ENCODE measurements at places on chromosomes 12 and 14.

GRCh38 chr14:106417224-106418049 is 891.1 kb downstream of the TMEM121 start:
- peak; percentile 82 for DNase-seq

GRCh38 chr12:27875677-27876076 is 95.6 kb upstream of the MANSC4 start:
- no peak for DNase-seq

DNA sequence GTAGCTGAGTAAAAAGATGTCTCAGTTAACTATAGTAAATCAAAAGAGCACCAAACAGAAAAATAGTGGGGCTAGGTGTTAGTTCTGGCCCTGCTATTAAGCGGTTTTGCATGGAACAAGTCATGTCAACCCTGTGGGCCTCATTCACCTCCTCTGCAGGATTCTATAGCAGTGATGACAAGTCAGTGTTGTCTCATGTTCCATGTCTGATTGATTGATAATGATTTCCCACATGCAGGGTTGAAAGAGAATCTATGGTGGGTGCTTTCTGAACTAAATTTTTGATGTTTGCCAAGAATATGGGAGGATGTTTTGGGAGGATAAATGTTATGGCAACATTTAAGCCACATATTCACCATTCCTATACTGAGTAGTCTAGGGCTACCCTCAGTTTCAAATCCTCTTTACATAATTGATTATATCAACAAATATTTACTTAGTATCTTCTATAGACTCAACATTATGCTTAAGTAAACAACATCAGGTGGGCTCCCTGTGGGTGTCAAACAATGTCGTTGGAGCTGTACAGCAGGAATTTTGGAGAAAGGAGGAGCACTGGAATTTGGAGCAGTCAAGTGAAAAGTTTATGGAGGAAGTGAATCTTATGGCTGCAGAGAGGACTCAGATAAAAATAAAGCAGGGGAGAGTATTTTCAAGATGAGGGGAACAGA is 48.6 kb downstream of the IRAK3 start:
- no peak for DNase-seq

GRCh38 chr14:75628816-75629215 is 31.9 kb downstream of the ERG28 start:
- DNase-seq = no peak

DNA sequence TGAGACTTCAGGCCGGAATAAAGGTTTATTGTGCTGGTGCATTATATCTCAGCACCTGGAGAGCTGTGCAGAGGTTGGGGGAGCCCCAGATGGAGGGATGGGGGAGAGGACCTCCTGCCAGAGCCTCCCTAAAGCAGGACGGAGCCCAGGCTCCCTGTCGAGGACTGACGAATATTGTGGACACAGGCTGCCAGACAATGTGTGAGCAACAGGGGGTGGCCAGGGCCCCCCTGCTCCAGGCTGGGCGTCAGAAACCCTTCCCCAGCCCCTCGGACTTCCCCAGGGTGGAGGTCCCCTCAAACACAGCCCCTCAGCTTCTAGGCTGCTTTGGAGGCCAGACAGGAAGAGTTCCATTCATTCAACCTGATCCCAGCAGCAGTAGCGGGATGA is 8.0 kb downstream of the TMEM119 start:
- no peak for DNase-seq

DNA sequence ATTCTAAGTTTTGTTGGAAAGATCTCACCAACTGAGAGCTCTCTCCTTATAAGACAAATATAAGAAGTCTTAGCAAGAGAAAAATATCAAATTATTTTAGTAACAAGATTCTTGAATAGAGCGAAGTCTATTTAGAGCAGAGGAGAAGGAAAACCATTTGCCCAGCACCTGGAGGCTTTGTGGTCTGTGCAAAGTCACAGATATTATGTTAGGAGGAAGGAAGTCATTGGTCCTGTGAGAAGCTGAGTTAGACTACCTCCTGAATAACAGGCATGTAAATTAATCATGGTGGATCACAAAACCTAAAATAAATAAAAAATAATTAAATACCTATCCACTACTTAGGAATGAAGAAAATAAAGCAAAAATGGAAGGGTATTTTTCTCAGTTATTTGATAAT is 38.4 kb upstream of the ATXN7L3B start:
- no peak for DNase-seq

GRCh38 chr12:29429999-29430715 is 49.2 kb upstream of the ERGIC2 start:
- DNase-seq = no peak

DNA sequence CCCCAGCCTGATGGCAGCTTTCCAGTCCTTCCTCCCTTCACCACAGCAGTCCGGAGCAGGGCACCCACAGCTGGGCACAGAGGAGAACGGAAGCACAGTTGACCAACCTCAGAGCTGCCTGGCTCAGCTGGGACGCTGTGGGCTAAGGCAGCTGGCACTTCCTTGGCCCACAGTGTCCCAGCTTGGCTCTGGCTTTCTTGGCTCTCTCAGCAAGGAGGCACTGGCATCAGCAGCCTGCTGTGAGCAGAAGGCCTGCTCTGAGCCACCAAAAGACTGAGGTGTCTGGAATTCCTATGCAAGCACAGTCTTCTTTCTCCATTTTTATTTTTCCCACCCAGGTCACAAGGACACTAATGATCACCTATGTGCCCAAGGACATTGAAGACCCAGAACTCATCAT is 32.6 kb downstream of the NGB start:
- DNase-seq = no peak

GRCh38 chr14:32012062-32012461 is 65.0 kb upstream of the ARHGAP5 start:
- no peak for DNase-seq

DNA sequence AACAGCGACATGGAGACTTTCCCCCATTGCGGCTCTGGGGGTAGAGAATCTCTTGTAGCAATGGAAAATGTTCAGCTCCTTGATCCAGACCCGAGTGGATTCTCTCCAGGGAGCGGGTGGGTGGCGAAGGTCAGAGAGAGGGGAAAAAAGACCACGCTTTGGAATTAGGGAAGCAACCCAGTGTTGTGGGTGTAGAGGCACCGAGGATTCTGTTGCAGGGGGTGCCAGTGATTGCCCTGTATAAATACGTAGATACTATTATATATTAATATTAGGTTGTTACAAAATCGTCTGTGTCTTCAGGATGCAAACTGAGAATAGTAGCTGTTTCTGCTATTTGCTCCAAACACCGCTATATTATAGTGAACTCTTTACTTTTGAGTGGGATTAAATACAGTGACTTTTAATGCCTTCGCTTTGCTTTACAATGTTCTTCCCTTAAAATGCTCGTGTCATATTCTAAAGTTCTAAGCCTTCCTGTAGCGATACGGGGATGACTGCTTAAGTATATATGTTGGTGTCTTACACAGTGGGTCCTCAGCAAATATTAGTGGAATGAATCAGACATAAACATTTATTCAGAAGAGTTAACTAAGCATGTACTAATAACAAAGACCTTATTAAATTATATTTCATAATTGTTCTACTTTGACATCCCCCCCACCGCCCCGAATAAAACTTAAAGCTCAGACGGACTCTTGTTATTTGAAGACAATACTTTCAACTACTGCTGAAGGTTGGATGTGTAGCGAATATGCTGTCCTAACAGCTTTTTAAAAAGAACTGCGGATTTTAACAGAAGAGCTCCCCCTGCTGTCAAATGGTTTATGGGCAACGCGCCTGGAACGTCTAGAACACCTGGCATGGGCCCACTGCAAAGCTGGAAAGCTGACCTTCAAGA is 136.4 kb upstream of the KRAS start:
- DNase-seq = peak; percentile 51

DNA sequence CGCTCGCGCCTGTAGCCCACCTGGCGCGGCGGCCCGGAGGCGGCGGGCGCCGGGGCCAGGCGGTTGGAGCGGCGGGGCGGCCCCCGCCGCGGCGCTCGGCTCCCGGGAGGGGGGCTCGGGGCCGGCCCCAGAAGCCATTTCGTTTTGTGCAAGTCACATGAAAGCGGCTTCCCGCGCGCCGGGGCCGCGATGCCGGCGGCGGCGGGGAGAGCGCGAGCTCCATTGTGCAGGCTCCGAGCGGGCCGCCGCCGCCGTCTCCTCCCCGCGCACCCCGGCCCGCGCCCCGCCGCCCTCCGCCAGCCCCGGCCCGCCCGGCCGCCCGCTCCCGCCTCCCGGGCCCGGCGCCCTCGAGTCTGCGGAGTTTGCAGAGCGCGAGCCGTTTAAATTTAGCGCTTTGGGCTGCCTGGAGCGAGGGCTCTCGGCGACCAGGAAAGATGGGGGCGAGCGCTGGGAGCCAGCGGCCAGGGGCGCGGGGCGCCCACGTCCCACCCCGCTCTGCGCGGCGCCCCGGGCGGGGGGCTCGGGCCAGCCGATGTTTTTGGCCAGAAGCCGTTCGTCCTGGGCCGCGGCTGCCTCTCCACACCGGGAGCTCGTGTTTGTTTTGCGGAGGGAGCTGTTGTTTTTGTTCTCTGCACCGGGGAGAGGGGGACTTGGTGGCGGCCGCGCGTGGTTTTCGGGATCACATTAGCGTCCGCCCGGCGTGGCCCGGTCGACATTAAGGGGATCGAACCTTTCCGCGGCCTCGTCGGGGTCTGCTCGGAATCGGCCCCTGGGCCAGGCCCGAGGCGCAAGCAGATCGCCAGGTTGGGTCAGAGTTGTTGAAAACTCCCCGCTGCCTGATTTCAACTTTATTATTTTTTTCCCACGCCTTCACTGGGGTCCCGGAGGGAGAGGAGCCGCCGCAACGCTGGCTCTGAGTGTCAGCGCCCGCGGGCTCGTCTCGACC is 982 bp downstream of the BCL7A start:
- no peak for DNase-seq

DNA sequence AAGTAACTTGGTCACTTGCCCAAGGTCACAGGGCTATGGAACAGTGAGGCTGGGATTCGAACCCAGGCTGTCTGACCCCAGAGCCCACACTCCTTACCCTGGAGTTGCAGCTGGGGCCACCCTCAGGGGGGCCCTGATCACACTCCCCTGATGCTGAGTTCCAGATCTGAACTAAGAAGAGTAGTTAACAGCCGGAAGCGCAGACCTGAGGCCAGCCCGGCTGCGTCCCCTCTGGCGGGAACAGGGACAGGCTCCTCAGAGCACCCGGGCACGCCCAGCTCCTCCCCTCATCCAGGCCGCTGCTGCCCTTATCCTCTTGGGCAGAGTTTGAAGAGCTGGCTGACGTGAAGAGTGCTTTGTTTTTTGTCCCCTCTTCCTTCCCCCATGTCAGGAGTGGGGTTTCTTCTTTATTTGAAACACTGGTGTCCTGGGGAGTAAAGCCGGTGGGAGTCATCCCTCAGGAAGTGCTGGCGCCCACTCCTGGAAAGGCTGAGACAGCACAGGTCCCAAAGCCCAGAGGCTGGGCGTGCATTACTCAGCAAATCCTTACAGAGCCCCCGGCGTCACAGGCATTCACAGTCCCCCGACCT is 8.7 kb downstream of the PHB2 start:
- DNase-seq = no peak

DNA sequence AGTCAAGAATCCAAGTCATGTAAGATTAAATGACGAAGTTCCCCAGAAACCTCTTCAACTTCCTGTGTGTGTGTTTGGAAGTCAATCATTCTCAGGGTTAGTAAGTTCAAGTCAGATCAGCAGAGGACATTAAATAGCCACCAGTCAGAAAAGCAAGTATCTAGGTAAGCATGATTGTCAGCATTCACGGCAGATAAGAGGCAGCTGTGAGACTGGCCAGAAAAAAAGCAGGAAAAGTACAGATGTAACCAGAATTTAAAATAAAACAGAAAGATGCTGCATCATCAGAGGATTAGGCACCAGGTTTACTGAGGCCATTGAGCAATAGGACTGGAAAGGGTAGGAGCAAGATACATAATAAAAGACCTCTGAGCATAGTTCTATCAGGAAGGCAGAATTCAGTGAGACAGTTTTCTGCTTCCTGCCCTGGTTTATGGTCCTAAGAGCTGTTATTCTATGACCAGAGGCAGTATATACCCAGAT is 606.9 kb downstream of the FSCB start:
- DNase-seq = no peak

DNA sequence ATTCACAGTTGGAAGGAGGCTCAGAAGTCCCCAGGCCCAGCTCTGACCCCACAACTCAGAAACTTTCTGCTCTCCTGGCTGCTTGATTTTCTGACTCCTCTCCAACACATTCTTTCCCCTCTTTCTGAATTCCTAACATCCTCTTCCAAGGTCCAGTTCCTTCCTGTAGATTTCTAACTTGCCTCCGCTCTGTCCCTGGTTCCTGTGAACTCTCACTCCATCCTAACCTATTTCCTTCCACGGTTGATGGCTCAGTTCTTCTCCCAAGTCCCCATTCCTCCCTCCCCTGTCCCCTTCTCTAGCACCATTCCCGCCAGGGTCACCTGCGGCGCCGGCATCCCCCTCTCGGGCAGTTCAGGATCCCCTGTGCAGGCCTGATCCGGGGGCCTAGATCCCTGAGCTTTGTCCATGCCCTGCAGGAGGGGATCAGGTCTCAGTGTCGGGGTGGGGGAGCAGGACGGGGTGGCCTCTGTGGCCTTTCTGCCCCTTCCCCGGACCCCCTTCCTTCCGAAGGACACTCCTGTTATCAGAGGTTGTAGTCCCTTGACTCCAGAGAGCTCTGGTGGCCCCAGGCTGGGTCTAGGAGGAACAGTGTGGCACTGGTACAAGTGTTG is 6.0 kb upstream of the SLC22A17 start:
- DNase-seq = no peak

- DNase-seq = no peak
These were observed 1.4 kb upstream of the FOXN3 start for GRCh38 chr14:89418452-89418851.

Measured in stimulated activated CD4-positive, alpha-beta T cell treated with anti-CD3 and anti-CD28 coated beads, Interleukin-15, amount 100 ng/mL, for 1 hour (primary cell).